ENCODE measurements at places on chromosomes 2 and 18. TPM values are rescaled to one million over a fixed set of nuclear protein-coding genes. Genes with fewer than 3 reads are reported as not detected.

The ZNF521 gene
- total RNA-seq = not detected

The PIGN gene
- total RNA-seq = 24.9 TPM

The AOX1 gene
- total RNA-seq = 0.54 TPM

The ALKAL2 gene
- total RNA-seq = not detected

The ANKRD62 gene
- total RNA-seq = not detected

The TACR1 gene
- not detected for total RNA-seq

The FAM228A gene
- not detected for total RNA-seq

The PRKAG3 gene
- not detected for total RNA-seq

The NDUFB3 gene
- 134 TPM for total RNA-seq

The KCNK3 gene
- total RNA-seq = not detected

The TUBA3E gene
- not detected for total RNA-seq

The MEP1B gene
- not detected for total RNA-seq

Measured in activated CD8-positive, alpha-beta T cell treated with anti-CD3 and anti-CD28 coated beads for 36 hours (primary cell).